AML-193 (cell line): ENCODE measurements at places on chromosomes 3 and 15.

DNA sequence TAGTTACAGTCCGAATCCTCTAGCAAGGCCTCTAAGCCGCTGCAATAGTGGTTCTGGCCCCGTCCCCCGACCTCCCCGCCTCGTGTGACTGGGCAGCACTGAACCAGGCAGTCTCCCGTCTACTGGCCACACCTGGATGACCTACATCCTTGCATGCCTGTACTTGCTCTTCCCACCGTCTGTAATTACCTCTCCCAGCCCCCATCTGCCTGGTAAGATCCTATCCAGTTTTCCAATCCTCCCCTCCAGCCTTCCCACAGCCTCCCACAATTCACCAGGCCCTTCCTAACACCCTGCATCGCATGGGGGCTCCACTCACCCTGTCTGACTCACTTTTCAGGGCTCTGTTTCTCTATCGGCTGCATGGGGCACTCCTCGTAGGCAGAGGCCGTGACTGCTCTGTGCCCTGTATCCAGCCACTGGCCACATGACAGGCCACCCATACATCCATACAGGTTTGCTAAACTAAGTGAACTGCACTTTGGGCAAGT, 32.8 kb downstream of the XXYLT1 start:
- DNase-seq = no peak

GRCh38 chr3:122646146-122646988, 34.3 kb upstream of the PARP14 start:
- DNase-seq = no peak

DNA sequence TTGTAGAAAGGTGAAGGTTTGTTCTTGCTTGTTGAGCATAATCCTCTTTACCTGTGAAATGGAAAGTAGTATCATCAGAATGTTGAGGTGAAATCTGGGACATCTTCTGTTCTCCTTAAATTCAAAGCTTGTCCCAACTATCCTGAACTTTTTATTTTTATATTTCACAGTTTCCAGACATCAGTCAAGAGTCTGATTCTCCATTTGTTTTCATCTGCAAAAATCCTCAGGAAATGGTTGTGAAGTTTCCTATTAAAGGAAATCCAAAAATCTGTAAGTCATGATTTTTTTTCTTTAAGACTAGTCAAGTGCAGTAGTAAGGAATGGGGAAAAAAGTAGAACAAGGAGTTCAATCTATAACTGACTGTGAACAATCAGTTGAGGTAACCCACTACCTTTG, 15.5 kb upstream of the ZNF609 start:
- DNase-seq = no peak

- no peak for DNase-seq
Measured at GRCh38 chr3:191557322-191557721, 96.4 kb downstream of the PYDC2 start.

GRCh38 chr15:92900731-92901071, 577 bp downstream of the CHD2 start:
- no peak for DNase-seq

GRCh38 chr15:44710236-44711095, 657 bp downstream of the PATL2 start:
- DNase-seq = peak; percentile 75

DNA sequence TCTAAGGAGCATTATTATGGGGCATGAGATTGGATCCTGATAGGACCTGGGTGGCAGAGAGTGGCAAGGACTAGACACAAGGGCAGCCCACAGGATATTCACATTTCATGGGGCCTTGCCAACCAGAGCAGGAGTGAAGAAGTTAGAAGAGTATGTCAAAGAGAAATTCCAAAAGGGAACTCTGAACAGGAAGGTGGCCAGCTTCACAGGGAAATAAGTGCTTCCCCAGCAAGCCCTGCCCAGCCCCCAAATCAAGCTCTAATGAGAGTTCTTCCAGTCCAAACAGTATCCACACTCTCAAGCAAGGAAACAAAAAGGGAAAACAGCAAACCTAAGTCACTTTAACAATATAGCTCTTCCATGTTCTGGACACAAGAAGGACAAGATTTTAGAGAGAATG, 130.2 kb upstream of the COL8A1 start:
- DNase-seq = no peak

- DNase-seq = no peak
Measured at GRCh38 chr3:56357266-56357665, 111.0 kb downstream of the ERC2 start.

- DNase-seq = peak; percentile 51
Measured at GRCh38 chr3:143124601-143125520, 5.3 kb downstream of the CHST2 start.

- no peak for DNase-seq
Measured at GRCh38 chr3:111737706-111738086, 121.4 kb upstream of the PHLDB2 start.

DNA sequence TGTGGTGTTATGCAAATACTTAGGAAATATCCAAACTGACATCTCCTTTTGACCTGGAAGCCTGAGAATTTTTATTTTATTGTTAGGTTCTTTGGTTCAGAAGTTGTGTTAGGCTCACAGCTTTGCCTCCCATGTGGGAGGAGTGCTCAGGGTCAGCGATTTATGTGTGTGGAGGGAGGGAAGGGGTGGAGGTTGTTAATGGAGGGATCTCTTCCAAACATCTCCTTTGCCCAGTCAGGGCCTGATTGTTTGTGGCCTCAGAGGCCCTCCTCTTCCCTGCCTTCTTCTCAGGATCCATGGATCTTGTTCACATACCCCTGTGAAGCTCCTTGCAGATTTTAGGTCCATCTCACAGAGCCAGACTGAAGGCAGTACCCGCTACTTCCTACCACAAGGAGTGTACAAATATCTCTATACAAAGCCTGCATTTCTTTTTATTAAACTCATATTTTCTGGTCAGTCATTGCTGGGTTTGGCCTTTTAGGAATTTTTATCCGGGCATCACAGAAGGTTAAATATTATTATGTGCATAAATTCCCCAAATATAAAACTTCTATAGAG, 40.3 kb downstream of the BBX start:
- no peak for DNase-seq

DNA sequence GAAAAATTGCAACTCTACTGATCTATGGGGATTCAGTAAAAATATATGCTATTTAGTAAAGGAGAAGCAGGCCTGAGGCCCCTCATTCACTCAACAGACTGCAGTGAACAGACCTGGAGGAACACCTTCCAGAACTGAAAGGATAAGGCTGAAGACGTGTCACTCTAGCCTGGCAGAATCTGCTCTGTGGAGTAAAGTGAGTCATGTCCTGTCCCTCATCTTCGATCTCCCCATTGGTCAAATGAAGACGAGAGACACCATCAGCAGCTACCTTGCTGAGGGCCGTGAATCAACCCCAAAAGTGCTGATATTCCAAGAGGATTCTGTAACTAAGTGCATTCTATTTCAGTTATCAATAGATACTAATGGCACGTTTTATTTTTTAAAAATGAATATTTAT, 359.7 kb downstream of the FGF12 start:
- DNase-seq = no peak

GRCh38 chr3:133394561-133395311, 5.1 kb upstream of the BFSP2 start:
- no peak for DNase-seq
